ENCODE measurements at places on chromosomes 2 and 18.

DNA sequence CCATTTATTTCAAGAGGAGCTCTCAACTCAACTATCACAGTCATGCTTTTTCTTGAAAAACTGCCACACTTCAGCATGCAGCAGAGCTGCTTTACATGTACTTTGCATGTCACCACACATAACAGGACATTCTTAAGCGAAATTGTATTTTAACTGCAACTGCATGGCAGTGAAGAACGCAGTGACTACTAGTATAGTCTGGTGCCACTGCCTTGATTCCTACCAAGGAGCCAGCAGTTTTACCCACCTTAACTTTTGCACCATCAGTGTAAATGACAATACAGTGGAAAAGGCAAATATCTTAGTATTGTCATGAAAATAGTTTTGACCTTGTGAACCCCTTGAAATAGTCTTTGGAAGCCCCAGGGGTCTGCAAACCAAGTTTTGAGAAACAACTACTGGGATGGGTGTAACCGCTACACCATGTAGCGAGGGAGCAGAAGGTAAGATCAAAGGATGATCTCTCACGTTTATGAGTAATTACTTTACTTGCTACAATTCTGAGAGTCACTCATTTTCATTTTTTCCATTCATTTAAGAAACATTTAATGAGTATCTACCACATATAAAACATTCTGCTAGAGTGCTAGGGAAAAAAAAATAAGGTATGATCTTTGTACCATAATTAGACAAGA, 32.3 kb upstream of the MPP4 start:
- no peak for DNase-seq

DNA sequence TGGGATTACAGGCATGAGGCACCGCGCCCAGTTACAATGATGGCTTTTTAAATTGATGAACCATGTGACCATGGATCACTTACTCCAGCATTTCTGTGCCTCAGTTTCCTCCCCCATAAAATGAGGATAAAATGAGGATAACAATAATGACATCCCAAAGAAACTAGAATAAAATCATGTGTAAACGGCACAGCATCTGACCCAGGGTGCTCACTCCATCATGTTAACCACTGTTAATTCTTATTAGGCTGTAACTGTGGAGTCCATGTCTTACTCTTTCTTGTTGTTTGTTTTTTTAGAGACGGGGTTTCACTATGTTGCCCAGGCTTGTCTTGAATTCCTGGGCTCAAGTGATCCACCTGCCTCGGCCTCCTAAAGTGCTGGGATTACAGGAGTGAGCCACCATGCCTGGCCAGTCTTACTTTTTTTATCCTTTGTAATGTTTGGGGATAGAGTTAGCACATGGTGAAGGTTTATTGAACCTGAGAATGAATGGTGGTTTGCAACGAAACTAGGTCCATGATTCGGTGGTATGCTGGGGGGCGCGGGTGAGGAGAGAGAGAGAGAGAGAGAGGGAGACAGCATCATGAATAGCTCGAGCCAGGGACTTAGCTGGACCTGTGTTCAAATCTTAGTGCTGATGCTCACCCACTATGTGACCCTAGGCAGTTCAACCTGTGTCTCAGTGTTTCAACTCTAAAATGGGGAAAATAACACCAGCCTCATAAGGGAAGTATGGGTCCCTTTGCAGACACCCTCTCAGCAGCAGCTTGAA, 52.3 kb downstream of the MYCN start:
- no peak for DNase-seq

DNA sequence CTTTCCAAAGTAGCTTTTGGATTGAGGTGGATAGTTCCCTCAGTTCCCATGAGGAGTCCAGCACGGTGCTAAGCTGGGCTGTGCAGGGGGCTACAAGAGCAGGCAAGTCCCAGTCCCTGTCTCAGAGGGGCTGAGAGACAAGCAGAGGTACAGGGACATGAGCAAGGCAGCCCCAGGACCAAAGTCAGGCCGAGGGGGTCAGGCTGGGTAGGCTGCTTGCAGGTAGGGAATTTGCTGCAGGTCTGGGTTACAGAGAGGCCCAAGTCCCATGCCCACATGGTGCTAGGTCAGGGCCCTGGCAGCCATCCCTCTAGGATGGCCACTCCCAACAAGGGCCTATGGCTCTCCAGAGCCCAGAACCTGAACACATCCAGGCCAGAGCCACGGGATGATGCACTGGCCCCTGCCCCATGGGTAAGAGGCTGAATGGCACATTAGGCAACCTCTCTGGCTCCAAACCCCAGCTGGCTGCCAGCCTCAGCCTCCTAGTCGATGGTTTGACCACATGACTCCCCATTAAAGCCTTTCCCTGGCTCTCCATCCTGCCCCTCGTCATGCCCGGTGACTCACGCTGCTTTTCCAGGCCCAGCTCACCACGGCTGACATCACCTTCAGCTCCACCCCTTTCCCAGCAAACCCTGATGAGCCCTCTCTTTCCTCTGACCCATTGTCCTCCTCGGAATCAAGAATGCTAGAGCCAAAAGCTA, 83.7 kb downstream of the SDC1 start:
- DNase-seq: peak; percentile 90

- DNase-seq: no peak
Observed at GRCh38 chr2:67701011-67701410, 303.9 kb downstream of the ETAA1 start.

DNA sequence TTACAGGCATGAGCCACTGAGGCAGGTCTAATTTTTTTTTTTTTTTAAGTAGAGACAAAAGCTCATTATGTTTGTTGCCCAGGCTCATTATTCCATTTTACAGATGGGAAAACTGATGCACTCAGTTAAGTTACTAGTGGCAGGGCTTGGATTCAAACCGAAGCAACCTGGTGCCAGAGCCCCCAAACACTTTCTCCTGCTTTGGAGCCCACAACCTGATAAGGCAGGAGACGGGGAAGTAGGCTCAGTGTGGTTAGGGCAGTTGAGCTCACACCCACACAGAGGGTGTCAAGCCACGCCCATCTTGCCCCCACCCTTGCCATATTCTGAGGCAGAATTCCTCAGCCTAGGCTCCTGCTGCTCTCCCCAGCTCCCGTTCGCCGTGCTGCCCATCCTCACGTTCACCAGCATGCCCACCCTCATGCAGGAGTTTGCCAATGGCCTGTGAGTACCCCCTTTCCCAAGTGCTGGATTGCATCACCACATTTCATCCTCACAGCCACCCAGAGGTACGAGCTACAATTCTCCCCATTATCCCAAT, 5.8 kb upstream of the CTDSP1 start:
- no peak for DNase-seq

DNA sequence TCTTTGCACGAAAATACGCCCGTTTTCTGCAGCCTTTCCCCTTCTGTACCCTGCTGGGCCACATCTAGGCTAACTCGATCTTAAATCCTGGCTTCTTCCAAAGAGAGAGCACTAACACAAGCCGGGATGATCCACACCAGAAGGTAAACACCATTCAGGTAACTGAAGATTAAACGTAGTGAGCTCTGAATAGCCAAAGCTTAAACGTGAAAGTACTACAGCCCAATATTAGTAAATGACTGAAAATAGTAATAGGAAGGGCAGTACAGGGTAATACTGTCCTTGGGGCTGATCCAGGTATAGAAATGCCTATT, 422 bp upstream of the MRPL53 start:
- DNase-seq: no peak

DNA sequence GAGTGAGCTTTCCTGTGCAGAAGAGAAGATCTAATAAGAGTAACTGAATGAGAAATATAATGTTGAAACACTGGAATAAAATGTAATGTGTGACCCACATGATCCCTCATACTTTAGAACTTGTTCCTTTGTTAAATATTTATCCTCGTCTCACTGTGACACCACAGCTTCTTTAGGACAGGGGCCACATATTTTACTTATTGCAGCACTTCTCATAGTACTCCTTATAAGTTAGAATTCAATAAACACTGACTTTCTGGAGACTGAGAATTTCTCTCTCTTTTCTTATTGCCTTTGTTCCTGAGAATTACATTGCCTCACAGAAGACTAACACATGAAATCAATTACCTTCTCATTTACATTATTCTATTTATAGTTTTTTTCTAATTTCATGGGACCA, 1234.6 kb upstream of the CHAC2 start:
- no peak for DNase-seq

DNA sequence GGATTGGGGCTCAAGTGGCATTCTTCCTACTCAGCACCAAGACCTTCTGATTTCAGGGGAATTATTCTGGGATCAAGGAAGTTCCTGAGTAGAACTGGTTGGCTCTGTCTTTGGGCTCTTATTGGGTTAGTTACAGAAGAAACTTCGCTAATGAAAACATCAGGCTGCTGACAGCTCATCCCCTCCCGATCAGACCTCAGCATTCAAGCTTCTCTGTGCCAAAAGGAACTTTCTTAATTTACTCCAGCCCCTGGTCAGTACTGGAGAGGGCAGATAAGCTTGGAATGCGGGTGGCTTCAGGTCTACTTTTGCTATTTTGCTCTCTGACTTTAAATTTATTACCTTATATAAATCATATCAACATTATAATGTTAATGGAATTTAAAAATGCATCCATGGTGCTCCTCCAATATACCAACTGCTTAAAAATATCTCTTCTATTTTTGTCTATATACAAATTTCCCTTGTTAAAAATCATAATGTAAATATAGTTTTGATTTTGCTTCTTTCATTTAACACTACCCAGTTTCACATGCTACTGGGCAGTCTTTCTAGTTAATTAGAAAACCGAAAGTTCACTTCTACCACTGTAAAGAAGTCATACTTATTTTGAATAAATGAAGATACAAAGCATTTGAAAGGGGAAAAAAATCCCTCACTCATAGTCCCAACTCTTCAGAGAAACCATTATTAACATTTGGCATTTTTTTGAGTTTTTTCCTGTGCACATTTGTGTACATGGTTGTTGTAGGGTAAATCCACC, 34.4 kb downstream of the PCARE start:
- no peak for DNase-seq

GRCh38 chr18:37872562-37872961, 307.0 kb upstream of the CELF4 start:
- DNase-seq: no peak

GRCh38 chr2:114550364-114550763, 107.9 kb downstream of the DPP10 start:
- DNase-seq: no peak

GRCh38 chr2:9364791-9365497, 58.4 kb downstream of the ITGB1BP1 start:
- no peak for DNase-seq

- no peak for DNase-seq
Observed at GRCh38 chr2:66987733-66988132, 409.4 kb upstream of the ETAA1 start.

GRCh38 chr2:120771111-120771780, 35.6 kb downstream of the GLI2 start:
- DNase-seq: peak; percentile 83

DNA sequence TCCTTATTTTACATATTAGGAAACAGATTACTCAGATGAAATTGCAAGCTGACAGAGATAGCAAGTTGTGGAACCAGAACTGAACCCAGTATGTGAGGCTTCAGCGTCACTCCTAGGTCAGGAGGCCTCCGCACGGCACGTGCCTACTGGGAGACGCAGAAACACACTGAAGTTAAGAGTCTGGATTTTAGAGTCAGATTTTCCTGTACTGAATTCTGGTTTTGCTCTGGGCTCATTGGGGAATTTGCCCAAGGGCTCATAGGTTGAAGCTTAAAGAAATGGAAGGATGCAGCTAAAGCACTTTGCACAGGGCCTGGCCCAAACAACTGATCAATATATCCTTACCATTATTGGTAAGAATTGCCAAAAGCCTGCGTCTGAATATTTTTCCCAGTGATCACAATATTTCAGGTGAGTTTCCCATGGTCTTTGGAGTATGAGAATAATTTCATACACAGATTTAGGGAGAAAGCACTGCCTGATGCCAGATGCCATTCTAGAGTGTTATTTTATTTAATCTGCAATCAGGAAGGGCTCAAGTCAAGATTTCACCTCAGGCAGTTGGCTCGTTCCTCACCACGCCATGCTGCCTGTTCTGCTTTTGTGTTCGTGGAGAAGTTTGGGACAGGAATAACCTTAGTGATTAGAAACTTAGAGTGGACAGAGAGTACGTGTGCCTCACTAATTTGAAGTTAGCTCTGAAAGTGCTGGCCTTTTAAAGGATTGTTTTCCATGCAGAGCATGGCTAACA, 331.9 kb downstream of the MYCN start:
- no peak for DNase-seq

DNA sequence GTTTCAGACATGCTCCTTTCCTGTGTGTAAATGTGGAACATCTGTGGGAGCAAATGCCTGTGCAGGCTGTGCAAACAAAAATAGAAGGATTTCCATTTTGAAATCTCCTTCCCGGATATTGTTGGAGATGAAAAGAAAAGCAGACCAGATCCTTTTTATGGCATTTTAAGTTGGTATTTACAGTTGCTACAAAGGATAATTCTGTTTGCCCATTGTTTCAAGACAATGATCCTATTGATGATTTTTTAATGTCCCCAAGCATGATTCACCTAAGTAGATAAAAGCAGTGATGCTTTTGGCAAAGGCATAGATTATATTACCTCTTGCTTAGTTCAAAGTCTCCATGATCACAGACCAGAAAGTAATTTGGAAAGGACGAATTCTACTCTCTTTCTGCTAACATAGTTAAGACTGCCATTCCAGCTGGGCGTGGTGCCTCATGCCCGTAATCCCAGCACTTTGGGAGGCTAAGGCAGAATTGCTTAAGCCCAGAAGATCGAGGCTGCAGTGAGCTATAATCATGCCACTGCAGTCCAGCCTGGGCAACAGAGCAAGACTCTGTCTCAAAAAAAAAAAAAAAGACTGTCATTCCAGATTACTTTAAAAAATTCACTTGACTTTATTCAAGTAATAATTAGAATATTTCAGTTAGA, 209.6 kb upstream of the SLC39A10 start:
- DNase-seq: no peak

DNA sequence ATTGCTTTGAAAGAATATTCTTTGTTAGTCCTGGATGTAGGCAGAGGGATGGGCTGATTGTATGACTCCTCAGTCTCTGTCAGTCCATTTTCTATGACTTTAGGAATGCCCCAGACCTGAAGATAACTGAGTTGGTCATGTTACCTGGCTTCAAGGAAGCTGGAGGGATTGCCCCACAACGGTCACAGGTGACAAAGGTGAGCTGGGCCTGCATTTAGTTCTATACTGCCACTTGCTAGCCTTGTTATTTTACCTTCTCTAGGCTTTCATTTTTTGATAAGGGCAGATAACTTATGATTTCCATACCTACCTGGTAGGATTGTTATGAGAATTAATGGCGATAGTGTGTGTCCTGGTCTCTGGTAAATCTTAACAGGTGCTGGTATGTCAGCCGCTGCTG, 260.1 kb downstream of the PRKCE start:
- no peak for DNase-seq

- DNase-seq: no peak
Observed at GRCh38 chr2:109375656-109376055, 238.1 kb downstream of the SEPTIN10 start.
